Cerebellar nuclear complex (tissue), 1 donor: ENCODE measurements at places on chromosomes 7 and 10.

- no peak for DNase-seq
Observed at GRCh38 chr7:16739863-16740622, 13.5 kb upstream of the TSPAN13 start.

GRCh38 chr10:6578251-6578771 is 1.8 kb downstream of the PRKCQ start:
- no peak for DNase-seq

GRCh38 chr10:33115738-33116719 is 158.0 kb upstream of the ITGB1 start:
- no peak for DNase-seq

DNA sequence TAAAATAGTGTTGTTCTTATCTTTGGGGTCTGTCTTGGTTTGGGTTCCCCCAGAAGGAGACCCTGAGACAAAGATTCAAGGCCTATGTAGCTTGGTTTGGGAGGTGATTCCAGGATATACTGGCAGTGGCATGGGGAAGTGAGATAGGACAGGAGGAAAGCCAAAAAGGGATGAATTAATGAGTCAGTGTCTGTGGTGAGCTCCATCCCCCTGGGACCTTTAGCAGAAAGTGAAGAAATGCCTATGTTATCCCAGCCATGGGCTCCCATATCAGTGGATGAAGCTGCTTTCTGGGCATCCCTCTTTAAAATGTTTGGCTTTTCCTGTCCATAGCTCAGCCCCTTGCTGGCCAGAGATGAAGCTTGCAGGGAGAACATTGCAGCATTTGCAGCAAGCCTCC is 217.0 kb upstream of the CTBP2 start:
- no peak for DNase-seq

GRCh38 chr10:77029777-77030717 is 607.6 kb downstream of the KCNMA1 start:
- no peak for DNase-seq

GRCh38 chr7:141045126-141045841 is 28.6 kb upstream of the TMEM178B start:
- DNase-seq, result no peak

DNA sequence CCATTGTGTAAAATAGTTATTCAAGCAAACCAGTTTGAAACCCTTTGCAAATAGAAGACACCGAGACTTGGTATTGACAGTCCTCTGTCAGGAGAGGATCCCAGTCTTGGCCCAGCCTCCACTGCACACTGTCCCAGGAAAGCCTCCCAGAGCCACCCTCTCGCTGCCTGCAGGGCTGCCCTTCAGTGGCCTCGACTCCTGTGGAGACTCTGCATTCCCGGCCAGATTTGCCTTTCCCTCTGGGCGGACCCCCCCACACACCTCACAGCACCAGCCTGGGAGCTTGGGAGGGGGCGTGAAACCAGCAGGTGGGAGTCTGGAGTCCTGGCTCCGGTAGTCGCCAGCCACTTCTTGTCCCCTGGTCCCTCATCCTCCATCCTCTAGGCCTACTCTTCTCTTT is 48.7 kb downstream of the GRK5 start:
- no peak for DNase-seq

- no peak for DNase-seq
Observed at GRCh38 chr10:87862679-87863052, 667 bp downstream of the KLLN start.

GRCh38 chr7:18663321-18663720 is 167.8 kb downstream of the HDAC9 start:
- DNase-seq, result no peak

GRCh38 chr10:97701438-97702069 is 12.0 kb upstream of the MARVELD1 start:
- DNase-seq, result no peak

GRCh38 chr10:112784022-112784461 is 166.0 kb upstream of the TCF7L2 start:
- no peak for DNase-seq

DNA sequence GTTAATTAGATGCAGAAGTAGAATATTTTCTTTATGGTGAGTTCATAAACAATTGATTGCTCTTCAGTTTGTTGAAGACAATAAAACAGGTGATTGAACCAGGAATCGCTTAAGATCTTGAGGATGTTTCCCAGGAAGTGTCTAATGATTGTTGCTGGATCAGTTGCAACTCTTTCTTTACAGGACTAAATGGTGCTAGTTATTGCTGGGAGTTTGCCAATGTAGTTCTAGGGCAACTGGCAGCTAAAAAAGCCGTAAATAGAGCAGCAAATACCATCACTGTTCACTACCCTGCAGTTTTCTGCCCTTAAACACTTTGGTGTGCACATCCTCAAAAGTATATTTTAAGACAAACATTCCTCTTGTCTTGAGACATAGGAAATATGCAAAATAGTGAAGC is 119.2 kb upstream of the ANK3 start:
- DNase-seq, result no peak

DNA sequence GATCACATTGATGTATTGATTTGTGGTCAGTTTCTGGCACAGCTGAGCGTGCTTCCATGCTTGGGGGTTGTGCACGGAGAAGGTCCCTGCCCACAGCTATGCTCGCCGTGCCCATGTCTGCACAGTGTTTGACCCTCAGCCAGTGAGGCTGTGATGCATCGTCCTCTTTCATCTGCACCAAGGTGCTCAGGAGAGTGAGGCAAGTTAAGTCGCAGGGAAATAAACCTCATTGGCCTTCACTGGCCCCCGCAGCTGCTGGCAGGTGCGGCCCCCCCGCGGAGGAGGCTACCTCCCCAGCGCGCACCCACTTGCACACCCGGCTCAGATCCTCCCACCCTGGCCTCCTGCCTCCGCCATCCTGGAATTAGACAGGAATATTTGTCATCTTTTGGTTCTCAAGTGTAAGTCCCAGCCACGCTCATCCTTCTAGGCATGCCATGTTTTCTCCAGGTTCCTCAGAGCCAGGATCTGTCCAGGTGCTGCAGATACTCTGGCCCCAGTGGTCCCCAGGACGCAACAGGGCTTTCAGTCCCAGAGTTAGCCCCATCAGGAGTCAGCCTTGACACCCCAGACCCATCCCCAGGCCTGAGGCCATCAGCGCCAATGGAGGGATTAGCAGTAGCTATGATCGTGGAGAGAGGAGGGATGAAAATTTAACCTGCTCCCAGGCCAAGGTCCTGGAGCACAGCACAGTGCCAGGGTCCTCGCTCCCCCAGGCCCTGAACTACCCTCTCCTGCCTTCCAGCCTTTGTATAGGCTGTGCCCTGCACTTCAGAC is 93.7 kb downstream of the OAT start:
- no peak for DNase-seq

- DNase-seq, result no peak
Observed at GRCh38 chr10:48343921-48344598, 37.6 kb downstream of the MAPK8 start.

- DNase-seq, result no peak
Observed at GRCh38 chr10:6055929-6056328, 6.2 kb downstream of the IL2RA start.

- peak; percentile 52 for DNase-seq
Observed at GRCh38 chr10:60390224-60390626, 550 bp upstream of the ANK3 start.

DNA sequence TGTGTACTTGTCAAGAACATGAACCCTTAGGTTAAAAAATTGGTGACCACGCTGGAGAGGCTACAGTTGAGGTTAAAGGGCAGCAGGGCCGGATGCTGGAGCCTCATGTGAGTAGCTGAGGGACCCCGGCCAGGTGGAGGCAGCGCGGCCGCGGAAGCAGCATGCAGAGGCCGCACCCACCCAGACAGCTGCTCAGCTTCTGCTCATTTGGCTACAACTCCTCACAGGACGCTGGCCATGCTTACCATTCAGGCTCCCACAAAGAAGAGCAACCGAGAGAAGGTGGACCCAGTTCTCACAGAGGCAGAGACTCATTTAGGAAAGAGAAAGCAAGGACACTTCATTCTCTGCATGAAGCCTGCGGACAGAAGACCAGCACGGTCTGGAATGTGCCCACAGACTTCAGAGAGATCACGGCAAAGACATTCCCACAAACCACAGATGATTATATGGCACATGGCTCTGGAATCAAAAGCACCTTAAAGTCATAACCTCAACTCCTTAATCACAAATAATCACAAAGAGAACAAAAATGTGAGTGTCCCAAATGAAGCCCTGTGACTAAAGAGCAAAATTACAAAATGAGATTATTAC is 94.4 kb downstream of the VOPP1 start:
- DNase-seq, result no peak

- no peak for DNase-seq
Observed at GRCh38 chr7:1086588-1087464, 1.1 kb upstream of the GPER1 start.

DNA sequence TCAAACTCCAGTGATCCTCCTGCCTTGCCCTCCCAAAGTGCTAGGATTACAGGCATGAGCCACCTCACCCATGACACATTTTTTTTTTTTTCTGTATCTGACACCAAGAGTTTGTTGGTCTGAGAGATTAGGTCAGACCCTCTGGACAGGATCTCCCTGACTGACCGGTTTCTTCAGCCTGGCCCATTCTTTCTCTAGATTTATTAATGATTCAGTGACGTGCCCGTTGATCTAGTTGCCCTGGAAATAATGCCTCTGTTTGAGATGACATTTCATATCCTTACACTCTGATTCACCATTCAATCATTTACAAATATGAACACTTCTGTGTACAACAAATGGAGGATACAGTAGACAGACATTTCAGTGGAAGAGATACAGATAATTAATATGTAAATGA is 1.4 kb upstream of the ZNF212 start:
- no peak for DNase-seq

DNA sequence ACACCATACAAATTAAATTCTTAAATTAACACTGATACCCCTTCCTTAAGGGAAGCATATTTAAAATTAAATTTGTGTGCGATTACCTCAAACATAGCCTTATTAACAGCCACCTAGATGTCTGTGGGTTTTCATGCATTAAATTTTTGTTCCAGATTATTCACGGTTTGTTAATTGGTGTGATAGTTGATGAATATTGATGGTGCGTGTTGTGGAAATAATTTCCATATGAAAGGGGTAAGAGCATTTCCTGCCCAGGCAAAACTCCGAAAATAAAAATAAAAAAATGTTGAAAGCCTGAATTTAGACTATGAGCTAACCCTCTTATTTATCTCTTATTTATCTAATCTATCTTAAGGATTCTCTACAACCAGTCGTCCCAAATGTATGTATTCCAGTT is 679.3 kb upstream of the CELF2 start:
- DNase-seq, result no peak

DNA sequence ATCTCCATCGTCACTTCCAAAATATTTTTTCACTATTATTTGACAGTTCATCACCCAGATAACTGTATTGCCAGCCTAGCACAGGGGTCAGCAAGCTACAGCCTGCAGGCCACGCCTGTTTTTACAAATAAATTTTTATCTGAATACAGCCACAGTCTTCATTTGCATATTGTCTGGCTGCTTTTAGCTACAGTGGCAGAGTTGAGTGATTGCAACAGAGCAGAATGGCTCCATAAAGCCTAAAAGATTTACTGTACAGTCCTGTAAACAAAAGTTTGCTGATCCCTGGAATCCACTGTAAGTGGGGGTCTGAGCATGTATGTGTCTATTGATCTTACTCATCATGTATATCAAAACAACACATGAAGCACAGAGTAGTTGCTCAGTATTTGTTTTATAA is 45.9 kb upstream of the GNAI1 start:
- DNase-seq, result no peak

GRCh38 chr7:25083201-25083600 is 41.9 kb downstream of the CYCS start:
- DNase-seq, result no peak

GRCh38 chr7:23474094-23474828 is 4.0 kb upstream of the IGF2BP3 start:
- DNase-seq, result no peak

- no peak for DNase-seq
Observed at GRCh38 chr7:118298771-118299170, 74.3 kb downstream of the ANKRD7 start.

- DNase-seq, result no peak
Observed at GRCh38 chr7:88169717-88170320, 50.0 kb downstream of the SRI start.

GRCh38 chr7:158550394-158550700 is 37.3 kb downstream of the PTPRN2 start:
- DNase-seq, result no peak

GRCh38 chr10:51806079-51806835 is 106.9 kb upstream of the CSTF2T start:
- DNase-seq, result no peak

- no peak for DNase-seq
Observed at GRCh38 chr7:56175771-56176170, 59.6 kb upstream of the NUPR2 start.

DNA sequence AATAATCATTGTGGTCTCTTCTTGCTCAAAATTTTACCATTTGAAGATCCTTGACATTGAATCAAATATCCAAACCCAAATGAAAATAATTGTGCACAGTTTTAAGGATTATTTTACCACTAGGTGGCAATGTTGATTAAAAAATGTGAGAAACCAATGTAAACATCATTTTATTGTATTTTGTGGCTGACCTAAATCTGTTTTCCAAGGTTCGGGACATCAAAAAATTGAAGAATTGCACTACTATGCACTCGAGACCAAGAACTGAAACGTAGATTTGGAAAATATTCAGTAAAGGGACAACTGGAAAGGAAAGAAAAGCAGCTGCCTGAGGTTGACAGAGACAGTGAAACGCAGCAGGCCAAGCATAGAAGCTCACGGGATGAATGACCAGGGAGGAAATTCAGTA is 259.3 kb downstream of the SNX13 start:
- DNase-seq, result no peak

DNA sequence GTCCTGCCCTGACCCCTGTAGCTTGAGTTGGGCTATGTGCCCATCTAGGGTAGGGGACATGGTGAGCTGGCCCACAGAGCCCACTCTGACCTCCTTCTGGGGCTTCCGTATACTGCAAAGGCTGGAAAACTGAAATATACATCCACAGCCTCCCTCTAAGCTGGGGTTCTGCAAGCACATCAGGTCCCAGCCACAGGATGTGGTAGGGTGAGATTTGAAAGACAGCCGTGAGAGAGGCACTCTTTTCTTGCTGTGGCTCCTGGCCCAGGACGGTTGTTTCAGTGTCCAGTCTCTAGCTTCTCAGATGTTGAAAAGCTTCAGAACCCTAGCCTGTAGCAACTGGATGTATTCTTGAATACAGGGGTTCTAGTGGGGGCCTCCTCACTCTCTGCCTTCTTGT is 60.1 kb upstream of the ADRB1 start:
- DNase-seq, result no peak

GRCh38 chr7:83020161-83020560 is 142.5 kb downstream of the PCLO start:
- no peak for DNase-seq

DNA sequence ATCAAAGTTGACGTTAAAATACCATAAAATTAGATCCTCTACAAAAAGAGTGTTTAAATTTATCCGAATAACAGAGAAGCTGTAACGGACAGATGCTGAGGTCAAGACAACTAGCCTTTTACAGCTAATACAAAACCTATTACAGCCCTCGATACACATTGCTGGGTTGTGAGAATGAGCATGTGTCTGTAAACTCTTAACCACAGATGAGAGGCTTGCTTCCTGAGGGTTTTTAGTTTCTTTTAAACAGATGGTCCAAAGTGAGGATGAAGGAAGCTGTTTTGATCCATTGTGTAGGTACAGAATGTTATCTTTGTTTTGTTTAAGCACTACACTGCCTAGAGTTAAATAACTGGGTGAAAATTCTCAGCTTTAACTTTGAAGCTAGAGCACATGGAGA is 578.2 kb downstream of the PARD3 start:
- DNase-seq, result no peak

- DNase-seq, result no peak
Observed at GRCh38 chr10:43225787-43226153, 41.1 kb downstream of the RASGEF1A start.
